Activated naive CD4-positive, alpha-beta T cell (primary cell): ENCODE measurements at places on chromosomes 7 and 10.

DNA sequence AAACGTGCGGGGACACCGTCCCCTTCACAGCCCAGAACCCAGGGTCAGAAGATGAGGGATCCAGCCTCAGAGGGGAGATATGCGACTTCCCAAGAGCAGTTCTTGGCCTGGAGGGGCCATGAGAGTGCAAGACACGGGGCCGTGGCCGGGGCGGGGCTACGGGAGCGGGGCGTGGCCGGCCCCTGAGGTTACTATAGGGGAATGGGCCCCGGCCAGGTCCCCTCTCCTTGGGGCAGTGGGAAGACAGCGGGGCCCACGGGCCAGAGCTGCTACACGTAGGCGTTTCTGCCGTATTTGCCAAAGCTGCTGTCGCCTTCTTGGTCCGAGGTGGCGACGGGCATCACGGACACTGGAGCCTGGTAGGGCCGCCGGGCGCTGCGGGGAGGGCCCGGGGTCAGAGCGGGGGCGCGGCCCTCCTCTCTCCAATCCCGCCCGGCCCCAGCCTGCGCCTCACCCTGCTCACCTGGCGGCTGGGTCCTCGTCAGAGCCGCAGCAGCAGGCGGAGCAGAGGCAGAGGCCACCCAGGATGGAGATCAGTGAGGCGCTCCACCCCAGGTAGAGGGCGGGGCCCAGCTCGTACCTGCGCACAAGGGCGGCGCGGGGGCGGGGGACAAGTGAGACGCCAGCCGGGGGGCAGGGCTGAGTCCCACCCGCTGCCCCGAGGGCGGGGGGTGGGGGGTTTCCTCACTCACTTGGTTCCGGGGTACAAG is 5.3 kb downstream of the CLDN15 start:
- no peak for DNase-seq

- DNase-seq, result no peak
These were observed 117.6 kb downstream of the GALNT11 start for GRCh38 chr7:152142976-152143595.

DNA sequence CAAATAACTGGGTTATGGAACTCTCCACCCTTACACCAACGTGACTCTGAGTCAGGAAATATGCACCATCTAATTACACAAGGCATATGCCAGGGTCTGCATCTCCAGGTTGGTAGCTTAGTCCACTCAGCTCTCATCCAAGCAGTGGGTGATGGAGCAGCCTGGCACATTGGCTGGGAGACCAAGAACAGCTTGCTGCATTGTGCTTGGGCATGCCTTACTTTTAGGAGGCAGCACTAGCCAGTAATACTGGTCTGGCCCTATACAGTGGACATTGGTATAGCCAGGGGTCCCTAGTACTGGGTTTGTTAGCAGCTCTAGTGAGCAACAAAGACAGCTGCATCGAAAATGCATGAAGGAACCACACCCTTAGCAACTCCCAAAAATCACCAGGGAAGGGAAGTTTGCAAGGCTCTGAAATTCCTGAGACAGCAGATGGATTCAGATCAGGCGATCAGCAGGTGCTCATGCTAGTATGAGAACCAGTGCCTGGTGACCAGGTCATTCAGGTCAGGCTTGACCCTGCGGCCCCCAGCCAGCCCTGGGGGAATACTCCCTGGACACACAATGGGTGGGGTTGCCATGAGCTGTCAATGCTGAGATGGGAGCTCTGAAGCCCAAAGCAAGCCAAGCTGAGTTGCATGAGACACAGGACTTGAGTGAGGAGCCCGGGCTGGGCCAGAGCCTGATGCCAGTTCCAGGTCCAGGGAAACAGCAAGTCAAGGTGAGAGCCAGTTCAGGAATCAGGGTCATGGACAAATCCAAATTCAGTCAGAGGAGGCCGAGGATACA is 217.9 kb upstream of the ZMIZ1 start:
- no peak for DNase-seq

GRCh38 chr7:73715648-73716317 is 3.7 kb downstream of the STX1A start:
- no peak for DNase-seq

DNA sequence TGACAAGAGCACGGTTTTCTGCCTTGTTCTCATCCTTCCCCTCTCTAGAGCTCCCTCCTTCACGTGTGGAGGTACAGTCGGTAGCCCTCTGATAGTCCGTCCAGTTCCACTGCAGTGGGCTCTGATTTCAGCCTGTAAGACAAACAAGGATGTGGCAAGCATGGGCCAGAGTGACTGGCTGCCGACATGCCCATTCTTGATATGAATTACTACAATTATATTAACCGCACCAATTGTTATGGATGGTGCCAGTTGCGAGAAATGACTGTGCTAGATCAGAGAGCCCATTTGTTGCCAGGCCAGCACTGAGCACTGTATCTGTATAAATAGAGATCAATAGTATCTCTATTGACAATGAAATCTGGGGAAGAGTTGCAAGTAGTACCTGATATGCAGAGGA is 146.6 kb downstream of the CHN2 start:
- DNase-seq, result no peak

DNA sequence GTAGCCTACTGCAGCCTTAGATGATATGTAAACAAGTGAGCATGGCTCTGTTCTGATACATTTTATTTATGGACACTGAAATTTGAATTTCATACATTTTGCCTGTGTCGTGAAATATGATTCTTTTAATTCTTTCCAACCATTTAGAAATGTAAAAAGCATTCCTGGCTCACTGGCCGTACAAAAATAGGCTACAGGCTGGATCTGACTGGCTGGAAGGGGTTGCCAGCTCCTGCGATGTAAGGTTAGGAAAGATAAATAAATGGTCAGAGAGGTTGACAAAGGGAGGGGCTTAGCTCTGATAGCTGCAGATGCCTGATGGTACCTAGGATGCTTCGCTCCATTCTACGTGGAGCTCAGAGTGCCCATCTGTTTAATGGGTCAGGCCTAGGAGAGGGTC is 3.4 kb downstream of the ADCYAP1R1 start:
- no peak for DNase-seq

DNA sequence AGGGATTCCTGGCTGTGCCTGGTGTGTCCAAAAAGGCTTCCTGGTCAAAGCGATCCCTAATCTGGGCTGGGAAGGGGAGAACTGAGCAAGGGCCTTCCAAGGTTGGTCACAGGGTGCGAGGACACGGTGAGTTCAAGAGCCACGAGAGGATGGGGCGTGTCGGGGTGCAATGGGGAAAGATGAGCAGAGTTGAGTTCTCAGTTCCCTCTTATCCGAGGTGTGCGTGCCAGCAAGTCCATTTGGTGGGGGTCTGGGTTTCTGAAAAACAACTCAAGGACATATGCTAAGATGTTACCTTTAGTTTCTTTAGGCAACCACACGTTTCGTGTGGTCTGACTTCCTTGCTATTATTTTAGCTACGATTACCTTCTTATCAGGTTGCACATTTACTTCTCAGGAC is 1.3 kb downstream of the ZNF775 start:
- DNase-seq, result no peak

DNA sequence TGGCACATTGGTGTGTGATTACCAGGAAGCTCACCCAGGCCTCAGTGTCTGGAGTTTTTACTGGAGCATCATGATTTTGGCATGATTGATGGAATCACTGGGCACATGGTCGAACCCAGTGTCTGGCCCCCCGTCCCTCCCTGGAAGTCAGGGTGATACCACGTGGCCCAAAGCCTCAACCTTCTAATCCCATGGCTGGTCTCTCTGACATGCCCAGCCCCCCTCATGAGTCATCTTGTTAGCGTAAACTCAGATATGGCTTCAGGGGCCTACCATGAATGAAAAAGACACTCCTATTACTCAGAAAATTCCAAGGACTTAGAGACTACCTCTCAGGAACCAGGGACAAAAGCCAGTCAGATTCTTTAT is 109.3 kb downstream of the GRK5 start:
- DNase-seq, result no peak

DNA sequence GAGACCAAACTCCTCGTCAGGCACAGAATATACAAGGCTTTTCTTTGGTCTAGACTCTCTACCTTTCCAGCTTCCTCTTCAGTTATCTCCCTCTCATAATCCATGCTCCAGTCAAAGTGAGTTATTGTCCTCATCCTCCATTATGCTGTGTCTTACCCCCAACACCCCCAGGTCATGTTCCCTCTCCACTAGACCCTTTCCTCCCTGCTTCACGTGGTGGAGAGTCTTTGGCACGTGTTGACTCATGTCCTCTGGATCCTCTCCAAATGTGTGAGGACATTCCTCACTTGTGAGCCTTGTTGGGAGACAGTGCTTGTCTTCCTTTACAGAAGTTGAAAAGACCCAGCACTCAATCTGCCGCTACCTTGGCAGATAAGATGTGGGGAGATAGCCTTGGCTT is 36.0 kb upstream of the DLD start:
- no peak for DNase-seq

DNA sequence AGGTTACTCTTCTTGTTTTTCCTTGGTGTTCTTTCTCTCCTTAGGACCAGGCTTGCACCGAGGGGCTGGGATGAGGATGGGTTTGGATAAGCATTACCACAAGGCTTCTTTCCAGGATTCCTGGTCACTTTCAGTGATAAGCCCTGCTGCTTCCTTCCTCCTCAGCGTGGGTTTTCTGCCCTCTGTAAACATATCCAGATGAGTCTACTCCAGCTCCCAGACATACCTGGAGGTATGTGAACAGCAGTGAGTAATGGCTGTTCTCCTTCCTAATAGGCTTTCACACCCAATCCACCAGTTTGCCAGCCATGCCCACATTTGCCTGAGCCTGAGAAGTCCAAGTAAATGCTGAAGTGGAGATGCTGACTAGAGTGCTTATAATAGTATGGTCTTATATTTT is 229.8 kb upstream of the YAE1 start:
- DNase-seq, result no peak

DNA sequence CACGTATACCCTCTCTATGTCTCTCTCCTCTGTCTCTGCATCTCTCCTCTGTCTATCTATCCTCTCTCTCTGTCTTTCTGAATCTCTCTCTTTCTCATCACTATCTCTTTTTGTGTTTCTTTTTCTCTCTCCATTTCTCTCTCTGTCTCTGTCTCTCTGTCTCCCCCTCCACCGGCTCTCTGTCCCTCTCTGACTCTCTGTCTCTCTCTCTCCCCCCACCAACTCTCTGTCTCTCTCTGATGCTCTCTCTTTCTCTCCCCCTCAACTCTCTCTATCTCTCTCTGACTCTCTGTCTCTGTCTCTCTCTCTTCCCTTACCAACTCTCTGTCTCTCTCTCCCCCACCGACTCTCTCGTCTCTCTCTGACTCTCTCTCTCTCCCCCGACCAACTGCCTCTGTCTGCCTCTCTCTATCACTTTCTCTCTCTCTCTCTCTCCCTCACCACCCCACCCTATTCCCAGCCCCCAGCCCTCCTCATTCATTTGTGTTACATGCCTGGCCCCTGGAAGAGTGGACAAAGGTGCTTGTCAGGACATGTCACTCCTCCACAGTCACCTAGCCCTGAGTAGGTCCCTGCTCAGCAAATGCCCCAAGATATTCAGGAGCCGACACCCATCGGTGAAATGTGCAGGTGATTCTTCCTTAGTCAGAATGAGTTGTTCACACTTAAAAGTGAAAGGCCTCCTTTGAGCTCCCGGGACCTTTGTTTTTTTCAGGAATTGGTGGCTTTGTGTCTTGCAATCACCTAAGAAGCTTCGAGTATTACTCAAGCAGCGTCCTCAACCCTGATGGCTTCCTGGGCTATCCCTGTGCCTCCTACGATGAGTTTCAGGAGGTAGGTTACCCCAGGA is 13.6 kb downstream of the PNLIPRP2 start:
- DNase-seq, result no peak

GRCh38 chr10:78451592-78451991 is 417.9 kb downstream of the RPS24 start:
- no peak for DNase-seq

DNA sequence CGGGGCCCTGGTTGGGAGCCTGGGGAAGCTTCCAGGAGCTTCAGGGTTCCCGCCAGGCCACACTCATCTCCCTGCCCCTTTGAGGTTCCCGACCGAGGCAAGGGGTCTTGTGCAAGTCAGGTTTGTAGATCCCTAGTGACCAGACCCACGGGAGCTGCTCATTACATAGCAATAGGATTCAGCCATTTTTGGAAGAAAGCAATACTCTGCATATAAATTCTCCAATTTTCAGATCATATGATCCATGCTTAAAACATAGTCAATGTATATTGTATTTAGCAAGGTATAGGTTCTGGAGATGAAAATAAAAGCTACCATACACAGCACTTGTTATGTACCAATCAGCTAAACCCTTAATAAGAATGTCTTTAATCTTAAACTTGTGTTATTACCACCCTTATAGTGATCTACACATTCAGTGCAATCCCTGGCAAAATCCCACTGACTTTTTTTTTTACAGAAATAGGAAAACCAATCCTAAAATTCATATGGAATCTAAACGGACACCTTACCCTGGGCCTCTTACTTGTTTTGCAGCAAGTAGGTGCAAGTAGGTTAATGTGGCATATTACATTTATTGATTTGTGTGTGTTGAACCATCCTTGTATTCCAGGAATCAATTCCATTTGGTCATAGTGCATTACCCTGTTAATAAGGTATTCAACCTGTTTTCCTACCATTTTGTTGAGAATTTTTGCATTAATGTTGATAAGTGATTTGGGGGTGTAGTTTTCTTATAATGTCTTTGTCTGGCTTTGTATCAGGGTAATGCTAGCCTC is 13.8 kb upstream of the FKBP9 start:
- DNase-seq, result no peak

DNA sequence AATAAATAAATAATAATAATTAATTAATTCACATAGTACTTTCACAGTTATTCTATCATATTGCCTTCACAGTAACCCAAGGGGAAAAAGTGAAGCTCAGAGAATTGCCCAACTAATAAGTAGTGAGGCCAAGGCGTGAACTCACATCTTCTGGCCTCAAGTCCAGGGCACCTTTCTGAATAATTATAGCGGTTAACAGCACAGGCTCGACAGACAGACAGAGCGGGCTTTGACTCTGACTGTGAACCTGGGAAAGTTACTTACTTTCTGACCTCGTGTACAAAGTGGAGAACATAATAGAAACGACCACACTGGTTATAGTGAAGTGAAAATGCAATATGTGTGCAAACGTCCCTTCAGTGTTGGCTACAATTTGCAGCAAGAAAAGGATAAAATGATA is 5.7 kb upstream of the SMKR1 start:
- DNase-seq, result no peak

DNA sequence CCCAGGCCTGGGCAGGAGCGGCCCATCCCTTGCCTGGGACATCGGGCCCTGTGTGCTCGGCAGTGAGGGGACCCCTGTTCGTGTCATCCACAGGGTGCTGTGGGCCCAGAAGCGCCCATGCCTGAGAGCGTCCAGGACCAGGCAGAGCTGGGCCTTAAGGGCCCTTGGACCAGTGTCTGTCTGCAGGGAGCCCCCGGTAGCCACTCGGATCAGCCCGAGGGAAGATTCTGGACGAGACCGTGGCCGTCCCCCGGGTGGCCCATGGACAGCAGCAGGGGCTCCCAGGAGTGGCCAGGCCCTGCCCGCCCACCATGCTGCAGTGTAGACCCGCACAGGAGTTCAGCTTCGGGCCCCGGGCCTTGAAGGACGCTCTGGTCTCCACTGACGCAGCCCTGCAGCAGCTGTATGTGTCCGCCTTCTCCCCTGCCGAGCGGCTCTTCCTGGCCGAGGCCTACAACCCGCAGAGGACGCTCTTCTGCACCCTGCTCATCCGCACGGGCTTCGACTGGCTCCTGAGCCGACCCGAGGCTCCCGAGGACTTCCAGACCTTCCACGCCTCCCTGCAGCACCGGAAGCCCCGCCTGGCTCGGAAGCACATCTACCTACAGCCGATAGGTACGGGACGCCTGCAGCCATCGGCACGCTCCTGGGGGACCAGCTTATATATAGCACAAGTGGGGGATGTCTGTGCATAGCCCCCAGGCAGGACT is 12.3 kb downstream of the AMZ1 start:
- no peak for DNase-seq

- no peak for DNase-seq
These were observed 1226.7 kb upstream of the LRRN3 start for GRCh38 chr7:109864230-109864629.

GRCh38 chr7:888081-889024 is 12.0 kb downstream of the GET4 start:
- no peak for DNase-seq
